Naive B cell (primary cell): ENCODE measurements at places on chromosomes 6 and 20.

- H3K27me3 ChIP-seq, result no peaks in the 10 kb centered on the region
- no peaks in the 10 kb centered on the region for H3K4me1 ChIP-seq
- H3K27ac ChIP-seq, result no peak overlapping the region
- H3K36me3 ChIP-seq, result no peaks in the 10 kb centered on the region
Measured at GRCh38 chr6:101490857-101491256, 97.3 kb downstream of the GRIK2 start.

DNA sequence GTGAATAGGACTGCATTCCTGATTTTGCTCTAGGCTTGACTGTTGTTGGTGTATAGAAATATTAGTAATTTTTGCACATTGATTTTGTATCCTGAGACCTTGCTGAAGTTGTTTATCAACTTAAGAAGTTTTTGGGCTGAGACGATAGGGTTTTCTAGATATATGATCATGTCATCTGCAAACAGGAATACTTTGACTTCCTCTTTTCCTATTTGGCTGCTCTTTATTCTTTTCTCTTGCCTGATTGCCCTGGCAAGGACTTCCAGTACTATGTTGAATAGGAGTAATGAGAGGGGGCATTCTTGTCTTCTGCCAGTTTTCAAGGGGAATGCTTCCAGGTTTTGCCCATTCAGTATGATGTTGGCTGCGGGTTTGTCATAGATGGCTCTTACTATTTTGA lies 13.4 kb downstream of the HLA-DOB start:
- no peak overlapping the region for H3K4me3 ChIP-seq
- no peak for DNase-seq
- peaks cover 9% of the 10 kb centered on the region for H3K36me3 ChIP-seq
- no peak overlapping the region for H3K27ac ChIP-seq
- H3K27me3 ChIP-seq, result no peaks in the 10 kb centered on the region

DNA sequence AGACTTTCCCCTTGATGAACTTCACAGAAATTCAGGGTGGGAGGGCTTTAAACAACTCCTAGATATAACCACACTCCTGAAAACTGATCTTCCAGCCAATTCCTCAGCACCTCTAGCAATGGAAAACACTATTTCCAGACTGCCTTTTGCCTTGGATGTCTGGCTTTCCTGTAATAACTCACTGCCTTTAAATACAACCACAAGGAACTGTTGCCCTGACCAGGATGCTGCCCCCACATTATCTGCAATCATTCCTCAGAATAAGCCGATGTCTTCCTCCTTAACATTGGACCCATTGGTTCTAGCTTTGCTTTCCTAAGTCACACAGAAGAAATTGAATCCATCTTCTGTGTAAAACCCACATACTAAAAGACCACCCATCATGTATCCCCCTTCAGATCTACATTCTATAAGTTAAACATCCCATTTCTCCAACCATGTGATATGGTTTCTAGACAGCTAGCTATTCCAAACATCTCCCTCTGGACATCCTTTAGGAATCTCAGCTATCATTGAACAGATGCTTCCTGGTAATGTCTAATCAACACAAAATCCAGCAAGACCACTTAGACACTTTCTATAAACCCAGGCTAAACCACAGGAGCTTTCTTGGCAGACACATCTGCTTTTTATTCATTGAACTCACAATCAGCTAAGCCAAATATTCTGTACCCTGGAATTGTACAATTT lies 95.9 kb upstream of the KCNQ5 start:
- no peak overlapping the region for H3K27ac ChIP-seq
- H3K36me3 ChIP-seq, result no peaks in the 10 kb centered on the region
- H3K4me1 ChIP-seq, result no peaks in the 10 kb centered on the region
- peaks cover 19% of the 10 kb centered on the region for H3K27me3 ChIP-seq

- H3K27ac ChIP-seq, result peak overlapping the region; percentile 31
- peak overlapping the region; percentile 29 for H3K4me3 ChIP-seq
- H3K36me3 ChIP-seq, result no peaks in the 10 kb centered on the region
- H3K27me3 ChIP-seq, result peaks cover 8% of the 10 kb centered on the region
Measured at GRCh38 chr6:3748208-3749066, 3.1 kb downstream of the PXDC1 start.

- no peaks in the 10 kb centered on the region for H3K4me1 ChIP-seq
- no peak overlapping the region for H3K4me3 ChIP-seq
- no peaks in the 10 kb centered on the region for H3K27me3 ChIP-seq
- no peak for DNase-seq
- H3K27ac ChIP-seq, result no peak overlapping the region
- H3K36me3 ChIP-seq, result no peaks in the 10 kb centered on the region
Measured at GRCh38 chr6:42255050-42255449, 37.4 kb upstream of the MRPS10 start.

DNA sequence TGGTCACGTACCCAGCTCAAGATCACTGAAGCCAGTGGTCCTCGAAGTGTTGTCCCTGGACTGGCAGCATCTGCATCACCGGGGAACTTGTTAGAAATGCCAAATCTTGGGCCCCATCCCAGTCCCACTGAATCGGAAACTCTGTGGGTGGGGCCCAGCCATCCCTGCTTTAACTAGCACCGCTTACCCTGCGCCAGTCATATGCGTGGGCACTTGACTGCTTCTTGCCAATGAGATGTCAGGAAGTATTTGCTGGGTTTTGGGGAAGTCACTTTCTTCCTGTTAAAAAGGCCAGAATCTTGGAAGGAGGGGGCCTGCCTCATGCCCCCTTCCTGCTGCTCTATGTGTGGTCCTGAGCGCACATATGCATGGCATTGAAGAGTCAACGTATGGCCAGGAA lies 11.7 kb upstream of the SULF2 start:
- no peaks in the 10 kb centered on the region for H3K36me3 ChIP-seq
- H3K4me3 ChIP-seq, result no peak overlapping the region
- H3K4me1 ChIP-seq, result no peaks in the 10 kb centered on the region
- no peak overlapping the region for H3K27ac ChIP-seq
- peaks cover 10% of the 10 kb centered on the region for H3K27me3 ChIP-seq
